Activated CD4-positive, alpha-beta T cell treated with anti-CD3 and anti-CD28 coated beads for 1 hour (primary cell): ENCODE measurements at places on chromosomes 6 and 20.

- no peak for DNase-seq
Observed at GRCh38 chr20:47929368-47930115, 144.3 kb upstream of the SULF2 start.

- DNase-seq: no peak
Observed at GRCh38 chr6:57257911-57258541, 35.9 kb upstream of the RAB23 start.

- DNase-seq: no peak
Observed at GRCh38 chr20:39112178-39112743, 150.1 kb downstream of the DHX35 start.

- no peak for DNase-seq
Observed at GRCh38 chr6:155943635-155944034, 488.0 kb upstream of the NOX3 start.

GRCh38 chr6:106122306-106122918 lies 36.3 kb downstream of the PRDM1 start:
- DNase-seq: no peak

DNA sequence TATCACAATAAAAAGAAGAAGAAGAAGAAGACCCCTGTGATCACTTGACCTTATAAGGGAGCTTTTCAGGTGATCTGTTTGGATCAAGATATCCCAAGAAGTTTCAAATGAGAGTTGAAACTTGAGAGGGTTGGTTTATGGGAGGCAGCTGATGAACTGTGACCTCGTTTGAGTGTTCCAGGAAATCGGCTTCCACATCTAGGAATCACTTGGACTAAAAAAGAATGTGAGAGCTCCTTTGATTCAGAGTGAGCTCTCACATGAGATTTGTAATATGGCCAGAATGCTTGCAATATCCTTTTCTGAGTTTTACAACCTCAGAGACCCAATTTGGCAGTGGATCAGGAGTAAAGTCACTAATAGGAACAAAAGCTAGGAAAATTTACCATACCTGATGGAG lies 228.1 kb downstream of the ATXN1 start:
- no peak for DNase-seq

GRCh38 chr6:161265975-161266374 lies 7.9 kb downstream of the AGPAT4 start:
- DNase-seq: no peak

DNA sequence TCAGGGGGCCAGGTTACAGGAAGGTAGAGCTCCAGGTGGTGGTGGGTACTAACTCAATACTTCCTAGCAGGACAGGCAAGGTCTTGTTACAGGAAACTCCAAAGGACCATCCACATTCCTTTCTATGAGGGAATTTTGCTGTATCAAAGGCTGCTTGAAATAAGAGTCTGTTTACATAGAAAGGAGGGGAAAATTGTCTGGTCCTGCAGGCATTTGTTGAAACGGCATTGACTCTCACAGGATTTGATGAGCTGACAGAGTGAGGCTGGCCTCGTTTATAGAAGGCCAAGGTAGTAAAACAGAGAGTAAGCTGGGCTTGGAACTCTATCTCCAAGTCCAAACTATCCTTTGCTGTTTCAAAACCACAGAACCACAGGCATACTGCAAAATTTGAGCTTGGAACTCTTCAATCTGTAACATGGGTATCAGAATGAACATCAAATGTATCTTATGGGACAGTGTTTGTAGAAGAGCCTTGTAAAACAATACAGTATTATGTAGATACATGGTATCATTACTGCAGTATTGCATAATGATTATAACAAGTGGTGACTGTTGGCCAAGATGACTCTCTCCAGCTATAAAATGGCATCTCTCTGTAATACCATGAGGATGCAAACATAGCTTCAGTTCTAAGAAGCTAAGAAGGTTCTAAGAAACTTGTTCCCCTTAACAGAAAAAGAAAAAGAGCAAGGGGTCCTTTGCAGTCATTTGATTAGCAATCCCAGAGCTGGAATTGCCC lies 61.5 kb downstream of the TRAM2 start:
- no peak for DNase-seq

DNA sequence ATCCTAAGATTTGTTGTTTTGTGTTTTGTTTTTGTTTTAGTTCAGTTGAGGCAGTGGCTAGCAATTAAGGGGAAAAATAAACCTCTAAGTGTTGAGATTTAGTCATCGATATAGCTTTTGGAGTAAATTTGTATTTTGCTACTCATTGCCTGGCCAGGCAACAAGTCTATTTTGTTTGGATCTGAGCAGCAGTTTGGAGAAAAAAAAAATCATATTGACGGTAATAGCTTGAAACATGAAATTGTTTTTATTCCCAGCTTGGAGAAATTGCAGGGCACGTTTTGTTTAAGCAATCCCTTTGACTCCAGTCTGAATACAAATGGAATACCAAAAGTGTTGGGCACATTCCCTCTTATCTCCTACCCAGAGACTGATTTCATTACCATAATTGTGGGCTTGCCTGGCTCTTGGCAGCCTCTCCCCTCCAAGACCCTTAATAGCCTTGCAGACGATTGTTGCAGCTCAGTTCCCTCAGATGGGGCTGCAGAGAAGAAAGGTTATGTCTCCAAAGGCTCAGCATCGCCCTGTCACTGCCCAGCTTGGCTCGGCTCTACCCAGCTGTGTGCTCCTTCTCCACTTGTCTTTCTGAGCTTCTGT lies 56.0 kb downstream of the ISM1 start:
- DNase-seq: no peak

DNA sequence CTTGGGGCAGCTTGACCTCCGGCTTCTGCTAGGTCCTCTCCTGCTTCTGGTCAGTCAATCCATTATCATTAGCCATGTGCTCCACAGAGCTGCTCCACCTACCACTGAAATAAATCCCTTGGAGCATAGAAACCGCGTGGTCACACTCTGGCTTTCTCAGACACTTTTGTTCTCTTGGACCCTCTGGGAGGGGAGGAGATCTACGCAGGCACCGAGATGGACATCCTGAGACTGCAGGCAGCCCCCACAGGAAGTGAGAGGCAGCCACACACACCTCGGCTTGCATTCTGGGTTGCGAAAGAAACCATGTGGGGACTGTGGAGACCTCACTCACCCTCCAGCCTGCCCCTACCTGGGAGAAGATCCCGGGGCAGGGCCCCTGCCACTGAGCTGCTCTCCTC lies 79.5 kb downstream of the FYN start:
- no peak for DNase-seq
